ENCODE measurements at places on chromosomes 5 and 9. TPM values are rescaled to one million over a fixed set of nuclear protein-coding genes. Genes with fewer than 3 reads are reported as not detected.

GRCh38 chr9:81969971-81970370, 18.6 kb upstream of the SPATA31D1 start:
- no peaks in the 10 kb centered on the region for H3K27me3 ChIP-seq
- no peak overlapping the region for H3K27ac ChIP-seq
- DNase-seq: no peak

DNA sequence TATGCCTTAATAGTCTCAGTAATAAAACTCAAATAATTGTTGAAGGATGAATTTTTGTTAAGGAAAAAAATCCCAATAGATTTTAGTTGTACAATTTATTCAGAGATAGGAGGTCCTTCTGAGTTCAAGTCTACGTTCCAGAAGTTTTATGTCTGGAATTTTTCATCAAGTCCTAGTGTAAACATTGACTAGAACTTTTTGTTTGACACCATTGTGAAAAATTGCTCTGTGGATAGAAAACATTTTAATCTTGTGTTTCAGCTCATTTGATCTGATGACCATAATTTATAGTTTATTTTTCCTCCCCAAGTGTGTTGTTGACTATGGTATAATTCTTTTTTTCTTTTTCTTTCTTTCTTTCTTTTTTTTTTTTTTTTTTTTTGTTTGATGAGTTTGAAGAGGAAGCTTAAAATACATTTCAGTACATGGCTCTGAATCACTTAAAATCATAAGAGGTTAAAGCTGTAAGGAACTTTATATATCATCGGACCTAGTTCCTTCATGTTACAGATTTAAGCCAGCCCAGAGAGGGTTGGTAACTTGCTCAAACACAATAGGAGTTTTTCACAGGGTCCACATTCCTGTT, 20.7 kb downstream of the ITGA1 start:
- DNase-seq: no peak
- no peak overlapping the region for H3K4me3 ChIP-seq
- H3K36me3 ChIP-seq: no peaks in the 10 kb centered on the region
- no peaks in the 10 kb centered on the region for H3K27me3 ChIP-seq

GRCh38 chr9:77156646-77157371, 20.5 kb upstream of the VPS13A start:
- H3K4me1 ChIP-seq: no peaks in the 10 kb centered on the region
- H3K36me3 ChIP-seq: no peaks in the 10 kb centered on the region
- no peak for DNase-seq
- H3K4me3 ChIP-seq: no peak overlapping the region

DNA sequence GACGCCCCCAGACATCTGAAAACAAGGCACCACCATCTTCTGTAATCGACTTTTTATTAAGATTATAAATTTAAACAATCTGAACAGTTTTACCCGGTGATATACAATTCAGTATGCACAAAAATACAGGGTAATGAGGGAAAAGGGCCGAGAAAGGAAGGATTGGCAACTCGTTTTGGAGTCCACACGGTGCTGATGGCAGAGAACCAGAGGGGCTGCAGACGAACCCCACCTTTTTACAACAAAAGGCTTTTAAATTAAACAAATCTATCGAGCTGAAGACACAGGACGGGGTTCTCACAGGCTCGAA, 2.6 kb downstream of the IER5L start:
- peaks cover 22% of the 10 kb centered on the region for H3K4me1 ChIP-seq
- peak overlapping the region; percentile 69 for H3K4me3 ChIP-seq
- no peak for DNase-seq
- H3K27me3 ChIP-seq: peaks cover 6% of the 10 kb centered on the region

- H3K4me1 ChIP-seq: no peaks in the 10 kb centered on the region
- H3K4me3 ChIP-seq: no peak overlapping the region
- no peak overlapping the region for H3K27ac ChIP-seq
Measured at GRCh38 chr5:154801083-154801482, 45.9 kb downstream of the LARP1 start.

- H3K36me3 ChIP-seq: no peaks in the 10 kb centered on the region
- DNase-seq: peak; percentile 36
- no peaks in the 10 kb centered on the region for H3K27me3 ChIP-seq
- H3K27ac ChIP-seq: no peak overlapping the region
- no peaks in the 10 kb centered on the region for H3K4me1 ChIP-seq
- H3K4me3 ChIP-seq: no peak overlapping the region
Measured at GRCh38 chr5:133287500-133287899, 235.7 kb downstream of the HSPA4 start.

GRCh38 chr5:147348046-147348445, 113.2 kb downstream of the STK32A start:
- H3K27ac ChIP-seq: no peak overlapping the region
- H3K36me3 ChIP-seq: no peaks in the 10 kb centered on the region

DNA sequence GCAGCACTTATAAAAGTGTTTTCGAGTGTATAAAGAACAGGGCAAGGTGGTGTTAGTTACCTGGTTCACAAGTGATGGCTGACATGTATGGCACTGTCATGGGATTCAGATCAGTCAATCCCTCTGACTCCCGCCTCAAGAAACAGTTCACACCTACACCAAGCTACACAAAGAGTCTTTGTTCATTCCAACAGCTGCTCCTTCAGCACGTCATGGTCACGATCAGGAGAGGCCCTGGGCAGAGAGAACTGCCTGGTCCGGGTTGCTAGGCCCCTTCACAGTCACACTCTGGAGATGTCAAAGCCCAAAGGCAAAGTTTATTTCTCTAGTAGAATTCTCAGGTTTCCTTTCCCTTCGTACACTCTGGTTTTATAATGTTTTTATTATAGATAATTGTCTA, 426.7 kb downstream of the ZSWIM6 start:
- no peak overlapping the region for H3K27ac ChIP-seq
- H3K4me1 ChIP-seq: no peaks in the 10 kb centered on the region
- no peak overlapping the region for H3K4me3 ChIP-seq
- no peak for DNase-seq
- no peaks in the 10 kb centered on the region for H3K27me3 ChIP-seq

- H3K4me1 ChIP-seq: no peaks in the 10 kb centered on the region
- no peak for DNase-seq
- H3K27ac ChIP-seq: no peak overlapping the region
- H3K27me3 ChIP-seq: peaks cover 5% of the 10 kb centered on the region
- no peak overlapping the region for H3K4me3 ChIP-seq
Measured at GRCh38 chr9:35370241-35370640, 119.7 kb upstream of the RUSC2 start.

ADAMTSL2 gene
- total RNA-seq: not detected

NSMF gene
- total RNA-seq: 35.7 TPM

FRMPD1 gene
- not detected for total RNA-seq

ENHO gene
- not detected for total RNA-seq

All from B cell (primary cell).